ENCODE measurements at places on chromosomes 16 and 17.

DNA sequence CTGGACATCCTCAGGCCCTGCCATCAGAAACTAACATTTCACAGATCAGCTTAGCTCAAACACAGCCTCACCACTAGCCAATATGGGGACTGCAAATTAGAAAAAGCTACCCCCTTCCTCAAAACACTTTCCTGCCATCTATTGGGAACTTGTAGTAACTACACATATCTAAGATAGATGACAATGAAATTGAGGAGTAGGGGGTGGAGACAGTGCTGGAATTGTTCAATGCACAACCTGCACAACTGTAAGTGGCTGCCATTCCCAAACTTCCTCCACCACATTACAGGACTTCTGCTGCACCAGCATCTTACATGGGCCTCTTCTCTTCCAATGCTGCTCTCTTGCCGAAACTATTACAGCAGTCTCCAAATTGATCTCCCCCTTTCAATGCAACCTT, 21.9 kb downstream of the AIPL1 start:
- peak; percentile 19 for DNase-seq

DNA sequence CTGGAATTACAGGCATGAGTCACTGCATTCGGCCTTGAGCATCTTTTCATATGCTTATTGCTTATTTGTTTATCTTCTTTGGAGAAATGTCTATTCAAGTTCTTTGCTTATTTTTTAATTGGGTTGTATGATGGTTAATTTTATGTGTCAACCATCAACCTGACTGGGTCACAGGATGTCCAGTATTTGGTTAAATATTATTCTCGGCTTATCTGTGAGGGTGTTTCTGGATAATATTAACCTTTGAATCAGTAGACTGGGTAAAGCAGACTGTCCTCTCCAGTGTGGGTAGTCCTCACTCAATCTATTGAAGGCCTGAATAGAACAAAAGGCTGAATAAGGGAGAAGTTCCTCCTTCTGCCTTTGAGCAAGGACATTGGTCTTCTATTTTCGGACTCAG, 142.0 kb downstream of the SSH2 start:
- DNase-seq, result no peak

DNA sequence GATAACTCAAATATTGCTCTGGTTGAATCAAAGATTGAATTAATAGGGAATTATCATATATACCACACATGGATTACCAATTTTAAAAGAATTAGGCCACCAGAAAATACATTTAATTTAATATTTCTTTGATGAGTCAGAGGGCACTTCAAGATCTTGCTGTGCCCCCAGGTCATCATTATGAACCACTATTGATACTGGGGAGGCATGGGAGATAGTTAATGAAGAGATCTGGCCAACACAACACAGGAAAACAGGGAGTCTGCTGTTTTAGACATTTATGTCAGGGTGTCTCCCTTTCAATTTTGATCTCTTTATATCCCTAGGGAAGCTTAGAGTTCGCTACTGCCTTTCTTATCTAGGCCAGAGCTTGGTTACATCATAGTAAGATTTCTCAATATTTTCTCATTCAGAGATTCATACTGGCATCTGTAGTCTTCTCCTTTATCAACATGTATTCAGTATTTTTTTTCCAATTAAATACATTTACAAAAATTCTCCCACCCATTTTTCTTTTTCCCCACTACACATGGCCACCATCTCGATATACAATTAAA, 158.3 kb upstream of the ZFHX3 start:
- no peak for DNase-seq

GRCh38 chr16:84876873-84877606, 57.3 kb downstream of the CRISPLD2 start:
- no peak for DNase-seq

- peak; percentile 87 for DNase-seq
Measured at GRCh38 chr17:82518826-82519810, at the start of gene FOXK2. Gene FOXK2, plus strand, starts transcription at chr17:82519732. Its CDS starts 157 bp downstream, at chr17:82519889.

DNA sequence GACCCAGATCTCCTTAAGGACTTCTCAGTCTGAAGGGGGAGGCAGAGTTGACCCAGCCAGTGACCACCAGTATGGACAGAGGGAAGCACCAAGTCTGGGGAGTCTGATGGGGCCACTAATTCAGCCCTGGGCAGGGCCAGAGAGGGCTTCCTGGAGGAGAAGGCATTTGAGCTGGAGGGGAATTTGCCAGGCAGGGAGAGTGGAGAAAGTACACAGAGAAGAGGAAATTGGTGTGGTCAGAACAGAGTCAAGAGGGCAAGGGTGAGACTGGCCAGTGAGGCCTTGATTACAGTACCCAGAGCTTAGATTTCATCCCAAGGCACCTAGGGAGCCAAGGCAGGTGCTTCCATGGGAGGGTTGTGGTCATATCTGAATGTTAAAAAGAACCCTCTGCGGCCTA, 36.3 kb downstream of the MYO15A start:
- no peak for DNase-seq

DNA sequence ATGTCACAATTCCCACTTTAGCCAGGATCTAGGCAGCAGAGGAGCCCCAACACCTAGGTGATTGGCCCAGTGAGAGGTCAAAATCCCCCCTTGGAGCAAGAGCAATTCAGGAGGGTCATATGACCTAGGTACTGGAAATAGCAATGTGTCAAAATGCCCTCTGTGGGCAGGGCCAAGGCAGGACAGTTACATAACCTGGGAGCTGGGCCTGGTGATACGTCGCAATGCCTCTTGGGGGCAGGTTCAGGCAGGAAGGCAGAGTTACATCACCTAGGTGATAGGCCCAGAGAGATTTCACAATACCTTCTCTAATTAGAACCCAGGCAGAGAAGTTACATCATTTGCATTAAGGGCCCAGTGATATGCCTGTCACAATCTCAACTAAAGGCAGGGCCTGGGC, 1906.3 kb downstream of the TP53TG3F start:
- no peak for DNase-seq

DNA sequence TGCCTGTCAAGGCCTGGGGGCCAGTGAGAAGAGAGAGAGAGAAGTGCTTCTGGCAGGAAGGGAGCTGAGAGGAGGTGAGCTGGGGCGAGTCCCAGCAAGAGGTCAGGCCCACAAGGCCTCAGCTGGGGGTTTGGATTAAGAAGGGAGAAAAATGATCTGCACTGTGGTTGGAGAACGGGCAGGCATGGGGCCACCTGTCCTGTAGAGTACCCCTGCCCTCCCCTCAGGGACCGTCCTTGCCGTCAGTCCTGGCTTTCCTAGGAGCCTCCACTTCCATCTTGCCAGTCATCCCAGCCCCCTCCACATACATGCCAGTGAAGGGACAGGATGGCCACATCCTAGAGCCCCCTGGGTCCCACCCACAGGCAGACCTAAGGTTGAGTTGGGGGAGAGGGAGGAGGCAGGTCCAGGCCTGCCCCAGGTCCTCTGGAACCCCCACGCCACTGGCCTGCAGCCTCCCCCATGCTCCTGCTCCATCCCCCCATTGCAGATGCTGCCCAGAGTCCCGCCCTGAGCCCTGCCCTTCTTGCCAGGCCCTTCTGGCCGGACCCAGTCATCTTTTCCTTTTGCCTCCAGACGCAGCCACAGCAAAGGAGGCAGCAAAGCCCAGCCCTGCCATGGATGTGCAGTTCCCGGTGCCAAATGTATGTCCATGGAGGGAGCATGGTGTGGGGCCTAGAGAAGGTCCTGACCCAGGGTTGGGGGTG, 18.9 kb downstream of the KATNB1 start:
- DNase-seq, result no peak

Data from pulmonary artery endothelial cell (primary cell).